Left ventricle myocardium inferior (tissue), 1 donor: ENCODE measurements at places on chromosomes 11 and 22. TPM values are rescaled to one million over a fixed set of nuclear protein-coding genes. Genes with fewer than 3 reads are reported as not detected.

CALCA gene
- total RNA-seq, result not detected

P2RY6 gene
- total RNA-seq, result 2.2 TPM

AP1B1 gene
- total RNA-seq, result 28.2 TPM

PLEKHB1 gene
- total RNA-seq, result 22.4 TPM

- no peaks in the 10 kb centered on the region for H3K27me3 ChIP-seq
- H3K27ac ChIP-seq, result peak overlapping the region; percentile 92
- DNase-seq, result peak; percentile 64
- peaks cover 65% of the 10 kb centered on the region for H3K4me1 ChIP-seq
- peaks cover 38% of the 10 kb centered on the region for H3K36me3 ChIP-seq
These were observed 758 bp downstream of the MCAM start for GRCh38 chr11:119316016-119316728.

DNA sequence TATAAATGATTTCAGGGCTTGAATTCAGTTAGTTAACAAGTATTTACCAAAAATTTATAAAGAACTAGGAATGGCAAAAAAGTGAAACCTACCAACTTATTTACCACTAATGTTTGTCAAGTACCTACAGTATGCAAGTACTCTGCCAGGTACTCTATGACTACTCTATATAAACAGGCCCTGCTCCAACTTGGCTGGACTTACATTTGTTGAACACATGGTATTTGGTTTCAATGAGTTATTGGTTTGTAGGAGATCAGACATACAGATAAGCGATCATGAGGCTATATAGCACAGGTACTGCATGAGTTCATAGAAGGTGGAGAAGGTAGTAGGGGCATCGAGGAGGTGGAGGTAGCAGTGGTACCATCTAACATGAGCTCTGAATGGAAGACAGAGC lies 159.9 kb upstream of the PDGFD start:
- H3K27ac ChIP-seq, result no peak overlapping the region
- H3K36me3 ChIP-seq, result no peaks in the 10 kb centered on the region
- H3K4me1 ChIP-seq, result no peaks in the 10 kb centered on the region
- no peak for DNase-seq
- no peaks in the 10 kb centered on the region for H3K27me3 ChIP-seq

DNA sequence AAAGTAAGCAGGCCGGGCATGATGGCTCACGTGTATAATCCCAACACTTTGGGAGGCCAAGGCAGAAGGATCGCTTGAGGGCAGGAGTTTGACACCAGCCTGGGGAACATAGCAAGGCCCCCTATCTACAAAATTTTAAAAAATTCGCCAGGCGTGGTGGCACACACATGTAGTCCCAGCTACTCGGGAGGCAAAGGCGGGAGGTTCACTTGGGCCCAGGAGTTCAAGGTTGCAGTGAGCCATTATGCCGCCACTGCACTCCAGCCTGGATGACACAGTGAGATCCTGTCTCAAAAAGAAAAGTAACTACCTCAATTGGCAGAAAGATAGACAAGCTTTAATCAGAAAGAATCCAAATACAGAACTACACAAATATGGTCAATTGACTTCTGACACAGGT lies 31.0 kb downstream of the CADM1 start:
- no peaks in the 10 kb centered on the region for H3K4me1 ChIP-seq
- no peak for DNase-seq
- H3K36me3 ChIP-seq, result no peaks in the 10 kb centered on the region
- H3K27ac ChIP-seq, result no peak overlapping the region
- H3K4me3 ChIP-seq, result no peak overlapping the region

DNA sequence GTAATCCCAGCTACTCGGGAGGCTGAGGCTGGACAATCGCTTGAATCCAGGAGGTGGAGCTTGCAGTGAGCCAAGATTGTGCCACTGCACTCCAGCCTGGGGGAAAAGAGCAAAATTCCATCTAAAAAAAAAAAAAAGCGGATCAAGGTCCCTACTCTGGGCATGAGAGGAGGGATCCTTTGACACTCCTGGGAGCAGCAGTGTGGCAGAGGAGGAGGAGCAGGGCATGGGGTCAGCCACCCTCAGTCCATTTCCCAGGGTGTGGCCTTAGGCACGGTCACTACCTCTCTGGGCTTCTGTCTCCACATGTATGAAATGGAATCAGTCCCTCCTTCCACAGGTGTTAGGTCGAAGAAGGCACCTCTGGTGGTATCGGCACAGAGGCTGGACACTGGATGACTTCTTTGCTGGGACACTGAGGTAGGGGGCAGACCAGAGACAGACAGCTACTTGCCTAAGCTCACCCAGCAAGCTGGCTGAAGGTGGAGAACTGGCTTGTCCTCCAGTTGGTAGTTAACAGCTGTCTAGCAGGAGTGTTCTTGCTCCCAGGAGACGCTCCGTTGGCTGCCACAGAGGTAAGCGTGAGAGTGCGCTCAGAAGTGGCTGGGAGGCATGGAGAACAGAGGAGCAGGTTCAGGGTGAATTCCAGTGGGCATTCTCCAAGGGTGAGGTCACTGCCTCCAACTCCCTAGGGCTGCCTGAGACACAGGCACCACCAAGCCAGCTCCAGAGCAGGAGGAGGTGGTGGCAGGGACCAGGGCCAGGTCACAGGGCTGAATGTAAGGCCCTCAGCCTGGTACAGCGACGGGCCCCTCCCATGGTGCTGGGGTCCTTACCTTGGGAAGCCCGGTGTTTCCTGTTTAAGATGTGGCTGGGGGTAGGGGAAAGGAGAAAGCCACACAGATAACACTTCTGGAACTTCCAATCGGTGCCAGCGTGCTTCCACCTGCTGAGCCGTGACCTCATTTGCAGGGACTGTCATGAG lies 19.5 kb downstream of the TXN2 start:
- DNase-seq, result peak; percentile 38
- no peaks in the 10 kb centered on the region for H3K36me3 ChIP-seq
- no peak overlapping the region for H3K4me3 ChIP-seq
- H3K4me1 ChIP-seq, result peaks cover 81% of the 10 kb centered on the region
- H3K27ac ChIP-seq, result peak overlapping the region; percentile 92

DNA sequence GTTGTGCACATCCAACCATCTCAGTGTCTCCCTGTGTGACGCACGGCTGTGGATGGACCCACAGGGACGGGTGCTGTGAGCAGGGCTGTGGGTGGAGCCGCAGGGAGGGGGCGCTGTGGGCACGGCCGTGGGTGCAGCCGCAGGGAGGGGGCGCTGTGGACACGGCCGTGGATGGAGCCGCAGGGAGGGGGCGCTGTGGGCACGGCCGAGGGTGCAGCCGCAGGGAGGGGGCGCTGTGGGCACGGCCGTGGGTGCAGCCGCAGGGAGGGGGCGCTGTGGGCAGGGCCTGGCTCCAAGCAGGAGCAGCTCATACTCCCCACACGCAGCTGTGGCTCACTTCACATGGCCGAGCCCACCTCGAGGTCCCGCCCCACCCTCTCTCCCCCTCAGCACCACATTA lies 6.0 kb upstream of the MAPK11 start:
- no peak overlapping the region for H3K4me3 ChIP-seq
- H3K36me3 ChIP-seq, result peaks cover 62% of the 10 kb centered on the region
- H3K27ac ChIP-seq, result peak overlapping the region; percentile 36
- peak; percentile 68 for DNase-seq
- peaks cover 11% of the 10 kb centered on the region for H3K27me3 ChIP-seq
- H3K4me1 ChIP-seq, result peaks cover 25% of the 10 kb centered on the region

GRCh38 chr22:44042249-44043218 lies 18.4 kb downstream of the PARVB start:
- DNase-seq, result no peak
- H3K27ac ChIP-seq, result no peak overlapping the region
- no peaks in the 10 kb centered on the region for H3K27me3 ChIP-seq
- H3K36me3 ChIP-seq, result peaks cover 3% of the 10 kb centered on the region
- H3K4me1 ChIP-seq, result peaks cover 44% of the 10 kb centered on the region

GRCh38 chr22:35649636-35650250 lies 1.5 kb downstream of the APOL6 start:
- H3K27ac ChIP-seq, result peak overlapping the region; percentile 89
- H3K4me1 ChIP-seq, result peaks cover 38% of the 10 kb centered on the region
- peaks cover 6% of the 10 kb centered on the region for H3K36me3 ChIP-seq
- H3K4me3 ChIP-seq, result peak overlapping the region; percentile 72
- no peak for DNase-seq

GRCh38 chr11:104907521-104908185 lies 9.4 kb upstream of the CASP12 start:
- H3K27ac ChIP-seq, result no peak overlapping the region
- H3K4me1 ChIP-seq, result no peaks in the 10 kb centered on the region
- no peak overlapping the region for H3K4me3 ChIP-seq
- DNase-seq, result no peak
- no peaks in the 10 kb centered on the region for H3K36me3 ChIP-seq

- no peaks in the 10 kb centered on the region for H3K36me3 ChIP-seq
- H3K4me1 ChIP-seq, result no peaks in the 10 kb centered on the region
- no peak for DNase-seq
- peaks cover 97% of the 10 kb centered on the region for H3K27me3 ChIP-seq
These were observed 56.9 kb upstream of the EIF3D start for GRCh38 chr22:36585841-36586240.

DNA sequence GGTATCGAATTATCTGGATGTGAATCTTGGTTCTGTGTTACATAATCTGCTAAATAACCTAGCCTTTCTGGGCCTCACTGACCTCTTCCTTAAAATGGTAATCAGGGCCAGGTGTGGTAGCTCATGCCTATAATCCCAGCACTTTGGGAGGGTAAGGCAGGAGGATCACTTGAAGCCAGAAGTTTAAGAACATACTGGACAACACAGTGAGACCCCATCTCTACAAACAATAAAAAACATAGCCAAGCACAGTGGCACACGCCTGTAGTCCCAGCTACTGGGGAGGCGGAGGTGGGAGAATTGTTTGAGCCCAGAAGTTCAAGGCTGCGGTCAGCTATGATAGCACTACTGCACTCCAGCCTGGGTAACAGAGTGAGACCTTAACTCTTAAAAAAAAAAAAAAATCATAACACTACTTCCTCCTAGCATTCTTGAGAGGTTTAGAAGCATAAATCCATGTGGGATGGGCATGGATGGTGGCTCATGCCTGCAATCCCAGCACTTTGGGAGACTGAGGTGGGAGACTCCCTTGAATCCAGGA lies 72.5 kb downstream of the C11orf65 start:
- no peaks in the 10 kb centered on the region for H3K27me3 ChIP-seq
- H3K4me1 ChIP-seq, result no peaks in the 10 kb centered on the region
- H3K4me3 ChIP-seq, result no peak overlapping the region
- DNase-seq, result no peak
- no peaks in the 10 kb centered on the region for H3K36me3 ChIP-seq
- no peak overlapping the region for H3K27ac ChIP-seq

- peaks cover 3% of the 10 kb centered on the region for H3K36me3 ChIP-seq
- H3K27ac ChIP-seq, result no peak overlapping the region
- H3K27me3 ChIP-seq, result no peaks in the 10 kb centered on the region
- H3K4me3 ChIP-seq, result no peak overlapping the region
- DNase-seq, result no peak
These were observed 279.0 kb downstream of the TBC1D22A start for GRCh38 chr22:47041271-47042115.

GRCh38 chr22:44667829-44668189 lies 34.2 kb upstream of the PRR5 start:
- peaks cover 34% of the 10 kb centered on the region for H3K27me3 ChIP-seq
- H3K36me3 ChIP-seq, result no peaks in the 10 kb centered on the region
- H3K27ac ChIP-seq, result peak overlapping the region; percentile 67
- no peak for DNase-seq
- peak overlapping the region; percentile 69 for H3K4me3 ChIP-seq
